Osteoblast (primary cell): ENCODE measurements at places on chromosomes 3 and 15. TPM values are rescaled to one million over a fixed set of nuclear protein-coding genes. Genes with fewer than 3 reads are reported as not detected.

TRPM1 gene
- total RNA-seq = under 0.01 TPM in 1 of 2 replicates, not detected in the other

MYRIP gene
- total RNA-seq = under 0.01 TPM in 2 replicates

ARGFX gene
- not detected in 2 replicates for total RNA-seq

EPHB1 gene
- total RNA-seq = 0.36 and 1.5 TPM in 2 replicates

USP4 gene
- 20.3 and 22.1 TPM in 2 replicates for total RNA-seq

IL17RE gene
- total RNA-seq = 0.29 and 0.72 TPM in 2 replicates

GABRR3 gene
- not detected in 2 replicates for total RNA-seq

GNAT1 gene
- total RNA-seq = not detected in 2 replicates

IMPDH2 gene
- total RNA-seq = 273 and 286 TPM in 2 replicates

KCNH8 gene
- total RNA-seq = not detected in 2 replicates

AGBL1 gene
- not detected in 2 replicates for total RNA-seq

GPR156 gene
- 0.88 and 1.4 TPM in 2 replicates for total RNA-seq

DUT gene
- total RNA-seq = 43.6 and 49.2 TPM in 2 replicates

NRG4 gene
- not detected in 2 replicates for total RNA-seq

IL5RA gene
- not detected in 2 replicates for total RNA-seq

MAP3K13 gene
- total RNA-seq = 16.3 and 20.9 TPM in 2 replicates

CXCR6 gene
- not detected in 2 replicates for total RNA-seq

FILIP1L gene
- total RNA-seq = 5.8 and 5.9 TPM in 2 replicates
